ENCODE measurements at places on chromosomes 3 and 15. TPM values are rescaled to one million over a fixed set of nuclear protein-coding genes. Genes with fewer than 3 reads are reported as not detected.

DNA sequence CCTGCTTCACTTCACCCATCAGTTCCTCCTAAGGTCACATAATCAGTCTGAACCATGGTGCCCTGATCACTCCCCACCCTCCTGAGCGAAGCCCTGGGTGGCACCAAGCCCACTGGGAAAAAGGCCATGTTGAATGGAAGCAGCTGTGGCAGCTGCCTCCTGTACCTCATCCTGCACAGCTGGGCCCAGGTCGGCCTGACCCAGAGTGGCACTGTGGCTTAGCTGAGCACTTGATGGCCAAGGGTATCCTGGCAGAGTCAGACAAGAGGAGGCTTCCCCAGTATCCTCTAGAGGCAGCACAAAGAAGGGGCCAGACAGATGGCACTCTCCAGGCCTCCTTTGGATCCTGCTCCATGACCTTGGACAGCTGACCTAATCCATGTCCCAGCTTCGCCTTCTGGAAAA, 68.4 kb downstream of the TLE3 start:
- no peak for DNase-seq

DNA sequence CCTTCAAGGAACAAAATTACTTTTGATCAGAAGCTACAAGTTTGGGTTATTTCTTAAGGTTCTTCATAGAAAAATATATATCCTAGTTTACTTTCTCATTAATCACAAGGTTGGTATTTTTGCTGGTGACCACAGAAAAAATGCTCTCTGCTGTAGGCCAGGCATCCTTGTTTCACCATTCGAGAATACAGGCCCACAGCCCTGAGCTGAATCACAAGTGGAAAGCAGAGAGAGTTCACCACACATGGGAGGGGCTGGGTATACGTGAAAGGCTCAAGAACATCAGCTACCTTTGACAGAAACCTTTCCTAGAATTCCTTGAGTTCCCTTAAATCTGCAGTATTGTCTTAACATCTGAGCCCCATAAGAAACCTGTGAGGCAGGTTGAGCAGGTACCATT, 23.2 kb downstream of the CPEB1 start:
- DNase-seq, result no peak

GRCh38 chr15:70710714-70711113, 52.6 kb downstream of the UACA start:
- no peak for DNase-seq

DNA sequence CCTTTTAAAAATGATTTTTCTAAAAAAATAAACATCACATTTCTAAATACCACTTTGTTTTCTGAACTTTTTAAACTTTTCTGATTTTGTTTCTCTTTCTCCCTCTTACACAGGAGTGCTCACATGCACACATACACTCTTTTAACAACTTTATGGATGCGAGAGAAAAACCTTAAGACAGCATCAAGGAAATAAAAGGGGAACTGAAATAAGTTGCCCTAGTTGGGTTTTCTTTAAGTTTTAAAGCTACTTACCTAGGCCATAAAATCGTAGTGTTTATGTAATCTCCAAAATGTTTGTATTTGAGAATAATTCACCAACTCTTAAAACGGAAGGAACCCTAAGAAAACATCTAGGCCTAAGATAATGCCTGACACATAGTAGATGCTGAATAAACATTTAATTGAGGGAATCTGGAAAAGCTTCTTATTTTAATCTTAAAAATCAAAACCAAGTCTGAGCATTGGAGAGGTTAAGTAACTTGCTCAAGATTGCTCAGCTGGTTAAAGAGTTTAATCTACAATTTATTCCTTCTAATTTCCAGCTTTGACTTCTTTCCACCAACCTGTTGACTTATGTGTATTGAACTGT, 1.2 kb upstream of the BBX start:
- no peak for DNase-seq

GRCh38 chr3:50264383-50264963, 4.5 kb upstream of the SEMA3B start:
- DNase-seq, result no peak

DUOXA2 gene
- not detected for total RNA-seq
